ENCODE measurements at places on chromosomes 2 and 18.

DNA sequence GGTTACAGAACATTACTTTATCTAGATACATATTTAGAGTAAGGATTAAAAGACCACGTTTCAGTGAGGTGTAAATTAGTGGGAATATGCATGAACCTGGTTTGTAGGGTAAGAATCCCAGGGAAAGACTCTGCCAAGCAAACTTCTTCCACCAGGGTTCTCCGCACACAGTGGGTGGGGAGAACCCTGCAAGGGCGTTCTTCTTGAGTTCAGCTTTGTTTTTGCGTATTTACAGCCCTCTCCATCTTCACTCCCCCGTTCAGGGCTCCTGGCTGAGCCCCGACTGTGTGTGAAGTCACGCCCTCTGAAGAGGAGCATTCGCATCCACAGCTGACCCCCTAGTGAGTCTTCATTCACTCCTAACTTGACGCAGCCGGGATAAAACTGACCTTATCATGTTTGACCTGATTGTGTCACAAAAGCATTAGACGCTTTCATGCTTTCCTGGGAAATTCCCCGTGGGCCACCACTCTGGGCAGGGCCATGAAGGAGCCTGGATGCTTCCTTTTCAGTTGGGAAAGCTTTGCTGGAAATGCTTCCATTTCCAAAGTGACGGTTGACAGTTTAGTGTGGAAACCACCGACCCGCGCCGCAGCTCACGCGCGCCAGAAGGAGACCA lies 1.0 kb downstream of the ALKAL2 start:
- DNase-seq, result no peak

- DNase-seq, result no peak
These were observed 49.5 kb downstream of the TFCP2L1 start for GRCh38 chr2:121235542-121235941.

DNA sequence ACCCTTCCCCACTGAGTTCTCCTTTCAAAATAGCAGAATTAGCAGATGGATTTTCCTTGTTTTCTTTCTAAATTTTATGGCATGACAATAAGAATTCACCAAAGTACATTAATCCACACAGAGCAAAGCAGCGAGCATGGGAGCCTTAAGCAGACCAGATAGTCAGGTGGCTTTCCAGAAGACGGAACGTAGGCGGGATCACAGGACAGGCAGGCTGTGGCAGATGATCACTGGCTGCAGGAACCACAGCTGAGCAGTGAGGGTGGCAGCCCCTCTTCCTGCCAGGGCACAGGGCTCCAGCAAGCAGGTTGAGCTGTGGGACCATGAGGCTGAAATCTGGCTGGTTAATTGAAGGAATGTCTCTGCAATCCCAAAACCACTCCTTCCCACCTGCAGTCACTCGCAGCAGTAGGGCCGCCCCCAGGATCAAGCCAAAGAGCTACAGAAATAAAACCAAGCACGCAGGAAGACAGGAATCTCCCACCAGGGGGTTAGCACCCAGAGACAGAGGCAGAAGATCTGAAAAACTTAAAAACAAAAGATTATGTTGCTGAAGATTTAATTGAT lies 259.9 kb downstream of the EIPR1 start:
- DNase-seq, result no peak

DNA sequence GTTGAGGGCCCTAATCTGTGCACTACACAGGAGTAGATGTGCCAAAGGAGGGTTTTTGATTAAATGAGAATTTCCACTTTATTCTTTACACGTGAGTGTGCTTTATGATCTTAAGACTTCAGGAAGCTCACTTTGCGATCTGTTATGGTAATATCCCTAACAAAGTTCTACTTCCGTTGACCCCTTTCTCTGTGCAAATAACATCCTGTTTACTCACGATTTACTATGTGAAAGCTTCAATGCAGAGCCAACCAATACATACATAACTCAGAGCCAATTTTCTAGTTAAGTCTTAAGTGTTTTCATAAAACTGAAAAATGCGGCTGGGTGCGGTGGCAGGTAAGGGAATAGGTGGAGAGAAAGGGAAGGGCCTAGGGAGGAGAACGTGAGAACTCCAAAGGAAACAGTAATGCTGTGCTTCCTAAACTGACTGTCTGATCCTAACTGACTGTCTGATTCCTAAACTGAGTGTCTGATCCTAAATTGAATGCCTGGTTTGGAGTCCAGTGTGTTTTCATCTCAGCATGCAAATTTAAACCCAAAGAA lies 87.6 kb downstream of the PLCL1 start:
- DNase-seq, result no peak

GRCh38 chr18:44568342-44568741 lies 112.3 kb upstream of the SETBP1 start:
- DNase-seq, result no peak

- peak; percentile 52 for DNase-seq
These were observed 327.7 kb downstream of the TMX3 start for GRCh38 chr18:68387246-68387645.

DNA sequence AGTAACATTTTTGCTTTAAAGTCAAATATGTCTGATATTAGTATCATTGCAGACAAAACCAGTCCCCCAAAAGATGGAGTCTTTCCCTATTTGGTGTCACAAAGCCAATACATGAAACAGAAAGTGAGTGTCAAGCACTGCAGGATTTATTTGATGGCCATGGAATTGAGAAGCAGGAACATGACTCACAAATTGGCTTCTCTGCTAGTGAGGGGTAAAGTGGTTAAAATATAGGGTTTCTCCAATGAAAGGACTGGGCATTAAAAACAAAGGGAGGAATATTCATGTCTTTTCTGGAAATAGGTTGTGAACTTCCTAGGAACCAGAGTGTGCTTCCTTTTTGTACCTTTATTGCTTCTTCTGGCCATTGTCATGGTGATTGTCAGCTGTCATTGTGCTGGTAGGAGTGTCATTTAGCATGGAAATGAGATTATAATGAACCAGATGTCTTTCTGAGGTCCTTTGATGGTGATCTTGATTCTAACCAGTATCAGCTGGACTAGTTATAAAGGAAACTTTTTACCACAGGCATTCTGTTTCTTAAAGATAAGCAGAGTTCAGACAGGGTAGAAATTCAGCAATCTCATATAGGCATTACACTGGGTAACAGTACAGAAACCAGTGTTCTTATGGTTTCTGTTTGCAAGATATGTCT lies 4.1 kb downstream of the REG1B start:
- DNase-seq, result no peak

GRCh38 chr2:42575458-42576064 lies 7.1 kb downstream of the MTA3 start:
- no peak for DNase-seq
